Left lung (tissue), 14 donors: ENCODE measurements at places on chromosomes 16 and 17.

DNA sequence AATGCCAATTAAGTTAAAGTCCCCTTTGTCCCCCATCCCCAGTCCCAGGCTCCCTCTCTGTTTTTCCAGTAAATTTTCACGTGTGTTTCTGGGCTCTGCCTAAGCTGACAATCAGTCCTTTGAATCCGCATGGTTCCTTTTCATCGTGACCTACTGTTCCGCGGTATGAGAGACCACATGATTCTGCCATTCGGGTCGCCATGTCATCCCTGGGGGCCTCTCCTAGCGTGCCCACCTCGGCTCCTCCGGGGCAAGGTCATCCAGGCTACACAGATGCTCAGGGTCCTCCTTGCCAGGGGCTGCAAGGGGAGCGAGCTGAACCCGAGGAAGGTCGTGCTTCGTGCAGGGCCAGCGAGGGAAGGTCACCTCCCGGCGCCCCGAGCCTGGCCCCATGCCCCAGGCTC lies 157.6 kb downstream of the RAB11FIP4 start:
- DNase-seq: no peak

DNA sequence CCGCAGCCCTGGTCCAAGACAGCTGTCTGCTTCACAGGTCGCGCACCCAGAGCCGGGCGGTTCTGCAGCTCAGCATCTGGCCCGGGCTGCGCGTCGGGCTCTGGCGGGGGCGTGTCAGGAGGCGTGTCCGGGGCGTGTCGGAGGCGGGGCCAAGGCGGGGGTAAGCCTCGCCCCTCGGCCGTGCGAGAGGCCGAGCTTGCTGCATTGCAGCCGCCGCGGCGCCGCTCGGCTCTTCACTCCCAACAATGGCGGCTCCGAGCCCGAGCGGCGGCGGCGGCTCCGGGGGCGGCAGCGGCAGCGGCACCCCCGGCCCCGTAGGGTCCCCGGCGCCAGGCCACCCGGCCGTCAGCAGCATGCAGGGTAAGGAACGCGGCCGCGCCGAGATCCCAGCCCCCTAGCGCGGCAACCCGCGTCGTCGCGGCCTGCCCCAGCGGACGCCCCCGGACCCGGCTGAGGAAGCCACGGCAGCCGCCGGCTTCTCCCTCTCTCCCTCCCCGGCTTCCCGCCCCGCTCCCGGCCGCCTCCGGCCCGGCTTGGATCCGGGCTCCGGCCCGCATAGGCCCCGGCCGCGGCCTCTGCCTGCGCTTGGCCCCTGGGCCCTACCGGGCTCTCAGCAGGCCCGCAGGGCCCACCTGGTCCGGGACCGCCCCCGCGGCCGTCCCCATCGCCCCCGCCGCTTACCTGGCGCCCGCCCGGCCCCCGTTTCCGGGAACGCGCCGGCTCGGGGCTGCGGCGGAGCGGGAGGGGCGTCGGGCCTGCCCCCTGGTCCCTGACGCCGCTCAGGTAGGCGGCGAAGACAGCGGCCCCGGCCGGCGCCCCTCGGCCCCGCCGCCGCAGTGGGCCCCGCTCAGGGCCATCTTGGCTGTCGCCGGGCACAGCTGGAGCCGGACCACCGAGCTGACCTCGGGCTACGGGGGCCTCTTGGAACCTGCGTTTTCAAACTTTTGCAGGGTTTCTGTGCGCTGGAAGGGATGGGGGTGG lies at the start of gene MAP2K4:
Gene MAP2K4, plus strand, starts transcription at position 236 of the 981 bp plus-strand sequence. Its CDS starts 10 bp downstream, at position 246.
- peak; percentile 99 for DNase-seq

GRCh38 chr17:81325714-81326358 lies 30.7 kb upstream of the SLC38A10 start:
- DNase-seq: no peak

- DNase-seq: no peak
These were observed 120.6 kb downstream of the MGAT5B start for GRCh38 chr17:76988796-76989195.

DNA sequence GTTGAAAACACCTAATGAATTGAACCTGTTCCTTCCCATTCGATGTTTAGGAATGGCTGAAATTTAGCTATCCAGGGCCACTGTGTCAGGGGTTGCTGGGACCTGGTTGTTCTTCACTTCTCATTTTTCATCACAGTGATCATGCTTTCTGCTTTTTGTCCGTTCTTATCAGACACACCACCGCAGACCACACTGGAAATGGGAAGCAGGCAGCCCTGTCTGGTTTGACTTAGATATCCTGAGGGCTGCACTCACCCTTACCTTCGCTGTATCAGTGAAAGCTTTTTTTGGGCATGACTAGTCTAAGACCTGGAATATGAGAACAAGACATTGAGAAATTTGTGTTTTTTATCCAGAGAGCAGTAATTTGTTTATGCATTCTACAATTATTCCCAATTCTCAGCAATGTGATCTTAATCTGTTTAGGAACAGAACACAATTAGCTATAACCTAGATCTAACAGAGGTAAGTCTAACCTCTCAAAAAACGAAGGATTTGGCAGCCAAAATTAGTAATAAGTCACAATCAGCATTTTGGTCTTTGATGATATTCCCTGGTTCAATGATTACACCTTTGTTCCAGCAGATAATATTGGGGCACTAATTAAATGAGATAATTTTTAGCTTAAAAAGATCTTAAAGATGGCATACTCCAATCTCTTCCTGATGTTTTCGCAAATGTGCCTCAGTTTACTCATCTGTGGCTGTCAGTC lies 126.0 kb upstream of the GOT2 start:
- no peak for DNase-seq

DNA sequence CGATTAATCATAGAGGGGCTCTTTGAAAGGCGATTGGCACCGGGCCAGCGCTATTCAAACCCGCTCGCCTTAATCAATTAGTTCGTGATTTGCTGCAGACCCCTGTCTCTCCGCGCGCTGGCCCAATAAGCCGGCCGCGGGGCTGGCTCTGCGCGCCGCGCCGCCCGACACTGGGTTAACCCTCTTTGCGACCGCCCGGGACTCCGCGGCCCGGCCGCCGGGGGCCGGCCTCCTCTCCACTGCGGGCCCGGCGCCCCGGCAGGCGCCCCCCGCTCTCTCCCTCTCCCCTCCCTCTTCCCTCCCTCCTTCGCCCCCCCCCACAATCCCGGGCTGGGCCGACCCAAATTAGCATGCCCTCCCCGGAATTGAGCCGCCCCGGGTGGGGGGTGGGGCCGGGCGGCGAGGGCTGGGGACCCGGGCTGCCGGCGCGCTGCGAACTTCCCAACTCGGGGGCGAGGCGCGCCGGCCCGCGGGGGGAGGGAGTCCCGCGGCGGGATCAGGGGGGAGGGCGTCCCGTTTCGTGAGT lies 428 bp upstream of the SALL1 start:
- no peak for DNase-seq
